ENCODE measurements at places on chromosomes 6 and 20. TPM values are rescaled to one million over a fixed set of nuclear protein-coding genes. Genes with fewer than 3 reads are reported as not detected.

The MCCD1 gene
- not detected for total RNA-seq

The METTL24 gene
- total RNA-seq, result 1.7 TPM

The TREM2 gene
- 0.67 TPM for total RNA-seq

The GRM1 gene
- not detected for total RNA-seq

The FRK gene
- 3.1 TPM for total RNA-seq

The SLC22A7 gene
- total RNA-seq, result not detected

The RPP40 gene
- total RNA-seq, result 10.0 TPM

- peaks cover 99% of the 10 kb centered on the region for H3K27me3 ChIP-seq
- no peaks in the 10 kb centered on the region for H3K36me3 ChIP-seq
- DNase-seq, result no peak
- H3K27ac ChIP-seq, result no peak within 1 kb of the TSS
- H3K4me3 ChIP-seq, result no peak within 1 kb of the TSS
Measured at GRCh38 chr6:100464903-100465700, at the start of gene SIM1. Gene SIM1, minus strand, starts transcription at chr6:100464921. Its CDS starts 1,453 bp downstream, at chr6:100463468.

DNA sequence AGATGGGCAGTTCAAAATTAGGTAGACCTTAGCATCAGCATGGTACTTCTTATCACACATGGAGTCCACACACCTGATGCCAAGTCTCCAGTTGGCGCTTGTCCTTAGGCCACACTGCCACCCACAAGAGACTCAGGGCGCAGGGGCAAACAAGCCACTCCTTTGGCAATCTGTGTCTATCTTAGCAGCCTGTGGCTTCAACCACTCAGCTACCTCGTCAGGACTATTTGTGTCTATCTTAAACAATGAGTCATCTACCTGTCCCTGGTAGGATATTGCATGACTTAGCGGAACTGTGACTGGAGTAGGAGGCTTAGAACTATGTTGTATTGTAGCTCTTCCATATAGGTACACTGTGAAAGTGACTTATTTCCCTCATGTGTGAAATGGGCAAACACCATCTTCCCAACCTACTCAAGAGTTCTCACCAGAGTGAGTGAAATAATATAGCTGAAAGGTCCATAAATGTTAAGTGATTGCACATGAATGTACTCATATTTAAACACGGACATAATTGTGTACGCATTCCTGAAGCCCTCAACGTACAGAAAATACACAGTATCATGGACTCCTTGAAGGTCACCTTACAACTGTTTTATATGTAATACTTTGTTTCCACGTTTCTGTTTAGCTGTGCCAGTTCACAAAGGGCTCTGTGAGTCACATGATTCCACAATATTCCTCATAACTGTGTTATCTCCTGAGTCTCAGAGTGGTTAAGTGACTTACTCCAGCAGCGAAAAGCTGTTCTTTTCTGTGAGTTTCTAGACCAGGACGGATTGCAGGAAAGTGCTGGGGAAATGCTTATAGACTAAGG is 1.6 kb downstream of the TRIM27 start:
- no peaks in the 10 kb centered on the region for H3K27me3 ChIP-seq
- H3K36me3 ChIP-seq, result no peaks in the 10 kb centered on the region
- peak overlapping the region; percentile 91 for H3K27ac ChIP-seq
- H3K4me1 ChIP-seq, result peaks cover 17% of the 10 kb centered on the region
- peak overlapping the region; percentile 74 for H3K4me3 ChIP-seq

GRCh38 chr6:28489366-28490204 is 26.0 kb downstream of the GPX6 start:
- DNase-seq, result peak; percentile 30
- peak overlapping the region; percentile 44 for H3K4me3 ChIP-seq
- H3K36me3 ChIP-seq, result no peaks in the 10 kb centered on the region
- H3K4me1 ChIP-seq, result no peaks in the 10 kb centered on the region

DNA sequence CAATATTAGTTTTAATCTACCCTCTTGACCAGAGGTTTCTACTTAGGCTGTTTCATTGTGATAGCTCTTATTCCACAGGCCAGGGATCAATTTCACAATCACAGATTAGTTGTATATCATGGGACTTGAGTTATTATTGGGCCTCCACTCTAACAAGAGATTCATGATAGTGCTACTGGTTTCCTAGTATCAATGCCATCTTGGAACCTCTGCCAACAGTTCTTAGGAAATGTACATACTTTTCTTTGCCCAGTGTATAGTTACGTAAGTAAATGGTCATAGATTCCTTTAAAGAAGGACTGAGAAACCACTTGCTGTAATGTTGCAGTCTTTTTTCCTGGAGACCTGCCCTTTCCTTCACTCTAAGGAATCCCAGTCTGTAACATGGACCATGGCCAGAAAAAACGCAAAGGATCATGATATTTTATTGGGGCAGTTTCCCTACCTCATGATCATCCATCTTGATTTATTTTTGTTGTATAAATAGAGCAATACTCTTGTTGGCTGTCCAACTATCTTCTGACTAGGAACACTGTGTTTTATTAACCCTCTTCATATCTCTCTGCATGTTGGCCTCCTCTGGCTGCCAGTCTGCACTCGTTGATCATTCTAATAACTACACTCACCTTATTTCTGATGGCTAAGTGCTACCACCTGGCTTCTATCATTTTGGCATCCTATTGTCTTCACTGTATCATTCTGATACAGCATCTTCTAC is 38.0 kb upstream of the VGLL2 start:
- H3K27me3 ChIP-seq, result no peaks in the 10 kb centered on the region
- DNase-seq, result no peak
- H3K4me1 ChIP-seq, result no peaks in the 10 kb centered on the region
- H3K36me3 ChIP-seq, result no peaks in the 10 kb centered on the region

DNA sequence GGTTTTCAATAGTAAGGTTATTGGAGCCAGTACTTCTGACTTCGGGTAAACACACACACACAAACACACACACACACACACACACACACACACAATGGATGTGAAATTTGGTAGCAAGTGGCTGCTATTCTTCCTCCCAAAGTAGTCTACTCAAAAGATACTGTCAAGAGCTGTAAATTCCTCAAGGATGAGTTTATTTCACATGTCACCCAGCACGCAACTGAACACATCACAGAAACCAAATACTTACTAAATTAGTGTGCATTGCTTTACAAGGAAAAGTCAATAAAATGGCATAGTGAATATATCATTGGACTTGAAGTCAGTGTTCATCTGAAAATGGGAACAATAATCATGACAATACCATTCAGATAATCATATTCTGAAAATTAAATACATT is 32.9 kb downstream of the MMUT start:
- H3K4me3 ChIP-seq, result no peak overlapping the region
- no peaks in the 10 kb centered on the region for H3K27me3 ChIP-seq
- no peaks in the 10 kb centered on the region for H3K36me3 ChIP-seq
- no peaks in the 10 kb centered on the region for H3K4me1 ChIP-seq
- DNase-seq, result no peak

GRCh38 chr6:133240511-133241085 is 559 bp upstream of the EYA4 start:
- DNase-seq, result no peak
- no peak overlapping the region for H3K4me3 ChIP-seq
- peaks cover 39% of the 10 kb centered on the region for H3K27me3 ChIP-seq
- no peak overlapping the region for H3K27ac ChIP-seq
- H3K36me3 ChIP-seq, result no peaks in the 10 kb centered on the region

GRCh38 chr20:50193199-50193835 is 2.7 kb downstream of the CEBPB start:
- no peaks in the 10 kb centered on the region for H3K27me3 ChIP-seq
- peak overlapping the region; percentile 98 for H3K27ac ChIP-seq
- no peaks in the 10 kb centered on the region for H3K36me3 ChIP-seq

DNA sequence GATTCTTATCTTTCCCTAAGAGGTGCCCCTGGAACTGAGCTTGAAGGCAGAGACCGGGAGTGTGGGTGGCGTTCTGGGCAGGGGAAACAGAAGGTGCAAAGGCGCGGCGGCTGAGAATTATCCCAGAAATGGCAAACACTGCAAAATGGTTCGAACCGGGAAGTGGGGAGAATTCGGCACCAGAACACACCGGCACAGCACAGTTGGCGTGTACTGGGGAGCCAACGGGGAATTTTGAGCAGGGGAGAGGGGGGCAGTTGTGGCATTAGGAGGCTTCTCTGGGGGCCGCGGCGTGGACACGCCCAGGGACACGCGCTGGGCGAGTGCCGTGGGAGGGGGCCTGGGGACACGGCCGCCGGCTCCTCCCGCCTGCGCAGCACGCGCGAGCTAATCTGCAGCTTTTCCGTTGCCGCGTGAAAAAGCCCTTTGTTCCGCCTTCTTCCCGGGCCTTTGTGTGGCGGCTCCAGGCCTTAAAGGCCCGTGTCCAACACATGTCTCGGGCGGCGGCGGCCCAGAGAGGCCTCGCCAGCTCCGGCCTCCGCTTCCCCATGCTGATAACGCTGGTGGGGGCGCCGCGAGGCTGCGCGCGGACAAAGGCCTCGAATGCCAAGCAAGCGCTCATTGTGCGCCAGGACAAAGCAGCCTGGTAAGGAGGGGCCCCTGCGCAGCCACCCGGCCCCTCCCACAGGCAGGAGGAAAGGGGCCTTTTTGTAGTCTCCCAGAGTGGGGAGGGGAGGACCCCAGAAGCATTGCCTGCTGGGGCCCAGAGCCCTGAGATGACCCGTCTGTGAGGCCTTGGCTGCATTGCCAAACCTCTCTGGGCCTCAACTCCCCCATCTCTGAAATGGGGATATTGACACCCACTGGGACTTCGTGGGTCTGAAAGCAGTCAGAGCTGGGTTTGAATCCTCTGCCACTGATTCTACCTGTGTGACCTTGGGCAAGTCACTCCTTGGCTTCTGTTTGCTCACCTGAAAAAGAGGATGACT is 82.8 kb downstream of the CD40 start:
- no peaks in the 10 kb centered on the region for H3K4me1 ChIP-seq
- no peak for DNase-seq
- no peak overlapping the region for H3K27ac ChIP-seq
- H3K36me3 ChIP-seq, result no peaks in the 10 kb centered on the region

DNA sequence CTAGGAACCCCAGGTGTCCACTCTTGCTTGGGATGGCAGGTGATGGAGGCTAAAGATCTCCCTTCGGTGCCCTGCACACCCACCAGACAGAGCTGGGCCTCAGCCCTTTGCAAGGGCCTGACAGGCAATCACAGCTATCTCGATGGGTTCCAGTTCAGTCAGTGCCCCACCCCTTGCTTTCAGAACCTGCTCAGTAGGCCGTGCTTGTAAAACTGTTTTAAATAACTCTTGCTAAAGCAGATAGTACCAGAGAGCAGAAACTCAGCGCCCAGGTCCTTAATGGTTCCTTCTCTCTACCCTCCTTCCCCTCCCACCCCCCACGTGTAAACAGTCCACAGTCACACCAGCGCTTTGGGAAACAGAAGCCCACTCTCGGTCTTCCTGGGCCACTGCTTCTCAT is 39.2 kb downstream of the C6orf132 start:
- no peaks in the 10 kb centered on the region for H3K27me3 ChIP-seq
- H3K4me3 ChIP-seq, result no peak overlapping the region
- DNase-seq, result no peak
- H3K4me1 ChIP-seq, result peaks cover 31% of the 10 kb centered on the region

GRCh38 chr20:38951611-38952010 is 10.5 kb upstream of the DHX35 start:
- H3K4me1 ChIP-seq, result no peaks in the 10 kb centered on the region
- no peaks in the 10 kb centered on the region for H3K36me3 ChIP-seq
- DNase-seq, result no peak
- H3K4me3 ChIP-seq, result no peak overlapping the region

- no peak overlapping the region for H3K27ac ChIP-seq
- no peaks in the 10 kb centered on the region for H3K36me3 ChIP-seq
- DNase-seq, result peak; percentile 31
- no peaks in the 10 kb centered on the region for H3K4me1 ChIP-seq
- H3K4me3 ChIP-seq, result no peak overlapping the region
Measured at GRCh38 chr6:107784669-107785068, 39.4 kb downstream of the SCML4 start.

- peak overlapping the region; percentile 92 for H3K4me3 ChIP-seq
- no peaks in the 10 kb centered on the region for H3K36me3 ChIP-seq
- peak overlapping the region; percentile 22 for H3K27ac ChIP-seq
- H3K4me1 ChIP-seq, result peaks cover 37% of the 10 kb centered on the region
- DNase-seq, result peak; percentile 19
Measured at GRCh38 chr20:36745234-36745926, 510 bp downstream of the NDRG3 start.

DNA sequence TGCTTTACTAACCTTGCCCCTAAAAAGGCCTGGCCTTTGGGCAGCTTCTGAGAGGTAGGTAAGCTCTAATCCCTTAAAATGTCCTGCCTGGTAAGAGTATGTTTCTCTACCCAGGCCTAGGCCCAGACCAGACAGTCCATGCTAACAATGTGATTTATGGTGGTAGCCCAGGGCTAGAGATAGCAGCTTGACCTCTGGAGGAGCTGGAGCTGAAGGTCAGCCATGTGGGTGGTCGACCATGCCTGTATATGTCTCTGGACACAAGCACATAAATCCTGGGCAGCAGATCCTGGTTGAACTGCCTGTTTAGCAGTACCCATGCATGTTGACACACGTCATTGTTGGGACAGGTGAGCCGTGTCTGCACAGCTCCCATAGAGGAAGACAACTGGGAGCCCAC is 62.1 kb upstream of the PHACTR1 start:
- no peaks in the 10 kb centered on the region for H3K27me3 ChIP-seq
- H3K4me3 ChIP-seq, result no peak overlapping the region
- H3K36me3 ChIP-seq, result no peaks in the 10 kb centered on the region

GRCh38 chr6:20541382-20541781 is 7.1 kb downstream of the CDKAL1 start:
- no peaks in the 10 kb centered on the region for H3K36me3 ChIP-seq
- H3K27ac ChIP-seq, result no peak overlapping the region
- no peak for DNase-seq
- no peaks in the 10 kb centered on the region for H3K4me1 ChIP-seq

DNA sequence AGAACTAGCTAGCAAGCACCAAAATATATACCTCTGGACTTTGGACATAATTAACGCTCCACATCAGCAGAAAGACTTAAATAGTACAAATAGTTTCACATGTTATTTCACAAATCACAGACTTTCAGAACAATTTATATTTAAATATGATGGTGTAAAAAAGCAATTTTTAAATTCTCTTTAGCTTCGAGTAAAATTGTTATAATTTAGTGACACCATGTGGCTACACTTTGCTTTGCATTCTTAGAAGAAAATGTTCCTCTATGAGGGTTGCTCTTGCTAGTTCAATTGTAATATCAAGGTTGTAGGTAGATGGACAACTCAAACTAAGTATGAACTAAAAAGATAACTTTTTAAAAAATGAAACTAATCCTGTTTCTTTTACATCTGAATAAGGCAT is 69.0 kb downstream of the BTBD9 start:
- H3K27ac ChIP-seq, result no peak overlapping the region
- DNase-seq, result no peak
- H3K4me1 ChIP-seq, result no peaks in the 10 kb centered on the region
- no peak overlapping the region for H3K4me3 ChIP-seq
- H3K27me3 ChIP-seq, result no peaks in the 10 kb centered on the region
- H3K36me3 ChIP-seq, result no peaks in the 10 kb centered on the region

- H3K4me3 ChIP-seq, result no peak overlapping the region
- H3K27me3 ChIP-seq, result no peaks in the 10 kb centered on the region
- H3K4me1 ChIP-seq, result peaks cover 30% of the 10 kb centered on the region
- DNase-seq, result no peak
- no peaks in the 10 kb centered on the region for H3K36me3 ChIP-seq
- no peak overlapping the region for H3K27ac ChIP-seq
Measured at GRCh38 chr20:41506192-41506915, 111.8 kb downstream of the CHD6 start.

DNA sequence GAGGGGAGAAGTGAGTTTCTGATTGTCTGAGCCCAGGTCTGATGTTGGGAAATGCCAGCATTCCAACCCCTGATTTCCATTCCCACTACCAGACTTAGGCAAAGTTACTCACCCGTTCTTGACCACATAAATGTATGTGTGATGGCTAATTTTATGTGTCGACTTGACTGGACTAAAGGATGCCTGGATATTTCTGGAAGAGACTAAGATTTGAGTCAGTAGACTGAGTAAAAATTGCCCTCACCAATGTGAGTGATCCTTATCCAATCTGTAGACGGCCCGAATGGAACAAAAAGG is 95.8 kb upstream of the TAB2 start:
- DNase-seq, result no peak
- H3K4me3 ChIP-seq, result no peak overlapping the region
- no peaks in the 10 kb centered on the region for H3K36me3 ChIP-seq
- no peaks in the 10 kb centered on the region for H3K27me3 ChIP-seq

All from adrenal gland (tissue), 19 donors.